ENCODE measurements at places on chromosomes 11 and 22.

- no peak for DNase-seq
These were observed 21.7 kb upstream of the PLAAT3 start for GRCh38 chr11:63635762-63636465.

GRCh38 chr11:113628912-113629311 lies 77.2 kb downstream of the TMPRSS5 start:
- DNase-seq = no peak

DNA sequence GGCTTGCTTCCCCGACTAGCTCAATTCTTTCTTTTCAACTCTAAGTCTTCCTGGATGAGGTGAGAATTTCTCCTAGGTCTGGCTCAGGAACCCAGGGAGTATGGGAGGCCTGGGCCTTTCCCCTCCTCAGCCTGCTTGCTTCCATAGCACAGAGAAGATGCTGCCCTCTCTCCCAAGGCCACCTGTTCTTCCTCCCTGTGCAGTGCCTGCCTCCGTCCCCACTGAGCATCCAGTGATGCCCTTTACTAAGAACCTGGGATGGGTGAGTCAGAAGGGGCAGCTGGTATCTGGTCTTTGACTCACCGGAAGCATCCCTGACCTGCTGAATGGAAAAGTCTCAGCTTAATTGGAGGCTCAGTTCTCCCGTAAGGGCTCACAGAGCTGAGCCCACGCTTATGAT lies 607.9 kb downstream of the BUD13 start:
- DNase-seq = no peak

DNA sequence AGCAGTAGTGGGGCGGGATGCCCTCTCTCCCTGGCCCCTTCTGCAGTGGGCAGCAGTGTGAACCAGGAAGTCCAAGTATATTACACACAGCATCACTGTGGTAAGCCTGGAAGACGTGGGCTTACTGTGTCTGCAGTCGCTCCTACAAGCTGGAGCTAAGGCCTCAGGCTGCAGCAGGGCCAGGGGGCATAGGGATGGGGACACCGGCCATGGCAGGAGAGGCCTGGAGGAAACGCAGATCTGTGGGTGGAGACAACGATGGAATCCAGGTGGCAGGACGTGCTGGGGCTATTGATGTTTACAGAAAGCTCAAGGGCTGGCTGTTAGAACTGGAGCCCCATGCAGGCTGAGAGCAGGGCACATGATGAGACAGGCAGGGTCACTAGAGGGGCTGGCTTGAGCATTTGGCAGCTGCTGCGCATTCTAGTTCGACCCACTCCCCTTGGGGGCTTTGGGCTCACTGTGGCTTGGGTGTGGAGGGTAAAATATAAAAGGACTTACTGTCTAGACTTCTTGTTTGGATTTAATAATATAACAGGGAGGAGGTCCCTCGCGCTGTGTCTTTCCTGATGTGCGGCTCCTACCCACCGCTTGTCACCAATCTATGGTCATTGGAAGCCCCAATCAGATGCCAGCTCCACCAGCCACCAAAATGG lies 539.5 kb downstream of the TBC1D22A start:
- DNase-seq = no peak

DNA sequence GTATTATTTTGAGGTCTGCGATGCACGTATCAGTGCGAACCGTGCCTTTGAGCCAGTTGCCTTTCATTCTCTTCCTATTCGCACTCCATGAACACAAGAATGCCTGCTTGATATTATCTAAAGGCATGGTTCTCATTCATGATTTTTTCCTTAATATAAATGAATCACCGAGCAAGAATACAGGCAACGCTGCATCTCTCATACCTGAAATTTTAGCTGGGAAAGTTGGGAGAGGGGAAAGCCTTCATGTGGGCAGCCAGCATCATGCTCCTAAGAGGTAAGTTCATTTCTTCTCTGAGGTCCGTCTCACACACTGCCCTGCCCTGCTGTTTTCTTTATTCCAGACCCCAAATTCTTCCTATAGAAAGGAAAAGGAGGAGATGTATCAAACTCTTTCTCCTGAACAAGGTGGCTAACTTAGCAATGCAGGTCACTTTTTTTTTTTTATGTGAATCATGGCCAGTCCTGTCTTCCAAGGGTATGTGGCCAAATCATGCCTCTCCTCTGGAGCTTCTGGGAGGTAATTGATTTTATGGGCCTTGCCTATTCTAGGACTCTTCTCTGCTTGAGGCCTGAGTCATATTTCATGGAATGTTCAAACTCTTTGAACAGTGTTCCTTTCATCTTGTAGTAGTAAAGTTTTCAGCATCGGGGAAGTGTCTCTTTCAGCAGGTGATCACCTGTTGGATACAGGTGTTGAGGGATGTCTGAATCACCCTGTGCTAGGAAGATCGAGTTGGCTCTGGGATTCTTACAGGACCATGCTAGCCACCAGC lies 3.2 kb downstream of the GLB1L2 start:
- no peak for DNase-seq

DNA sequence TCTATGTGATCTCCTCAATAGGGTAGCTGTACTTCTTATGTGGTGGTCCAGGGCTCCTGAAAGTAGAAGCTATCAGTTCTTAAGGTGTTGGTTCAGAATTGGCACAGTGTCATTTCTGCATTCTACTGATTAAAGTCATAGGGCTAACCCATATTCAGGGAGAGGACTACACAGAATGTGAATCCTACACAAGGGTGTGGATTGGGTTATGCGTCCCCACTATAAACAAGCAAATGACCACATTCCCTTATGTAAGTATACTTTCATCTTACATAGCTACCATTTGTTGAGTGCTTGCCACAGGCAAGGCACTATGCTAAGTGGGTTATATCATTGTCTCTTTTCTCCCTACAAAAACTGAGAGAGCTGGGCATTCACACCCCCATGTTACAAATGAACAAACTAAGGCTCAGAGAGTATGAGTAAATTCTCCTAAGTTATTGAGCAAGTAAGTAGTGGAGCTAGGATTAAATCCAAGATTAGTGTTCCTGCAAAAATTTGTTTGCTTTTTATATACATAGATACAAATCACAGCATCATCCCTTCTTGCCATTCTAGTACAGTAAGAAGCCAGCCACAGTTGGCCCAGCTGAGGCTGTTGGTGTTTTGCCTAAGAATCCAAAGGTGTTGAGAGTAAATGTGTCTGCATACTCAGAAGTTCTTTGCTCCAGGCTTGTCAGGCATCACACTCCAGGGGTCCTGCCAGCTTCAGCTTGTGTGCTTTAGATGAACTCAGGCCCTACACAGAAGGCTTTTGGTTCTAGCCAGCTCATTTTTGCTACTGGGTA lies 157.8 kb downstream of the KIF18A start:
- DNase-seq = no peak

GRCh38 chr11:90840071-90840470 lies 617.2 kb upstream of the CHORDC1 start:
- no peak for DNase-seq

DNA sequence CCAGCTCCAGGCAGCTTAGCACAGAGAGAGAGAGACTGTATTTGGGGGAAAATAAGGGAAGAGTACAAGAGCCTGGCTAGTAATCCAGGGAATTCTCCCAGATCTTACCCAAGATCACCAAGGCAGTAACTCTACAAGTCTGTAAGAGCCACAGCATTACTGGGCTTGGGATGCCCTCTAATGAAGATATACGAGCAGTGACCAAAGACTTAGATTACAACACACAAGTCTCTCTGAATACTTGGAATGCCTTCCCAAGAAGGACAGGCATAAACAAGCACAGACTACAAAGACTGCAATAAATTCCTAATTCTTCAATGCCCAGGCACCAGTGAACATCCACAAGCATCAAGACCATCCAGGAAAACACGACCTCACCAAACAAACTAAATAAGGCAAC lies 17.7 kb downstream of the DNAJC24 start:
- no peak for DNase-seq

- DNase-seq = no peak
These were observed 915 bp downstream of the FEZ1 start for GRCh38 chr11:125494974-125495725.

GRCh38 chr22:46583571-46583970 lies 36.6 kb upstream of the GRAMD4 start:
- DNase-seq = no peak

GRCh38 chr11:109859045-109859724 lies 234.0 kb upstream of the ZC3H12C start:
- peak; percentile 55 for DNase-seq

GRCh38 chr22:21074102-21074715 lies 28.5 kb downstream of the LRRC74B start:
- peak; percentile 29 for DNase-seq

DNA sequence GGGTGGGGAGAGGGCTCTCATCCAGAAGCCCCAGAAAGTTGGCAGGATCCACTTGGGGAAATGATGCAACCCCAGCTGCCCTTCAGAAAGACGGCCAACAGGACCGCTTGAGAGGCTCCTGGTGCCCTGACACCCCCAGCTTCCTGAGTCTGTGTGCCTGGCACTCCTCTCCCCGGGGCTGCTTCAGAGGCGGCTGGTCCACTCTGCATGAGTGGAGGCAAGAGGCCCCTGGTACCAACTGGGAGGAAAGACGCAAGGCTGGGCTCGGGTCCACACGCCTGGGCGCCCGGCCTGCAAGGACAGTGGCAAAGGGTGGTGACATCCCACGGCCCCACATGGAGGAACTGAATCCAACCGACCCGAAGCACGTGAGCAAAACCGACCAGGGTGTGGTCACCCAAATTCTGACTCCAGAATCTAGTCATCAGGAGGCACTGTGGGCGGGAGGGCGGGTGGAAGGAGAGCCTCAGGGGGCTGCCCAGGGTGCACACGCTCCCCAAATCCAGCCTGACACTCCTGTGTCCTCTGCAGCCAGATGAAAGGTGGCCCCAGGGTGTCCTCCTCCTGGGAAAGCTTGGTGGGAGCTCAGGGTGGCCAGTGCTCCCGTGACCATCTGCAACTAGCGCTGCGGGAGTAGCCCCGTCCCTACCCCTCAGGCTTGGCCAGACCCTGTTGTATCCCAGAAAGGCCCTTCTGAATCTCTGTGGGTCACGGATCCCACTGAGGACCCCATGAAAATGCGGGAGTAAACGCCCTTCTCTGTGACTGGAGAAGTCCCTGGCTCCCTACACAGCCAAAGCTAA lies 3.7 kb downstream of the RNH1 start:
- DNase-seq = no peak

DNA sequence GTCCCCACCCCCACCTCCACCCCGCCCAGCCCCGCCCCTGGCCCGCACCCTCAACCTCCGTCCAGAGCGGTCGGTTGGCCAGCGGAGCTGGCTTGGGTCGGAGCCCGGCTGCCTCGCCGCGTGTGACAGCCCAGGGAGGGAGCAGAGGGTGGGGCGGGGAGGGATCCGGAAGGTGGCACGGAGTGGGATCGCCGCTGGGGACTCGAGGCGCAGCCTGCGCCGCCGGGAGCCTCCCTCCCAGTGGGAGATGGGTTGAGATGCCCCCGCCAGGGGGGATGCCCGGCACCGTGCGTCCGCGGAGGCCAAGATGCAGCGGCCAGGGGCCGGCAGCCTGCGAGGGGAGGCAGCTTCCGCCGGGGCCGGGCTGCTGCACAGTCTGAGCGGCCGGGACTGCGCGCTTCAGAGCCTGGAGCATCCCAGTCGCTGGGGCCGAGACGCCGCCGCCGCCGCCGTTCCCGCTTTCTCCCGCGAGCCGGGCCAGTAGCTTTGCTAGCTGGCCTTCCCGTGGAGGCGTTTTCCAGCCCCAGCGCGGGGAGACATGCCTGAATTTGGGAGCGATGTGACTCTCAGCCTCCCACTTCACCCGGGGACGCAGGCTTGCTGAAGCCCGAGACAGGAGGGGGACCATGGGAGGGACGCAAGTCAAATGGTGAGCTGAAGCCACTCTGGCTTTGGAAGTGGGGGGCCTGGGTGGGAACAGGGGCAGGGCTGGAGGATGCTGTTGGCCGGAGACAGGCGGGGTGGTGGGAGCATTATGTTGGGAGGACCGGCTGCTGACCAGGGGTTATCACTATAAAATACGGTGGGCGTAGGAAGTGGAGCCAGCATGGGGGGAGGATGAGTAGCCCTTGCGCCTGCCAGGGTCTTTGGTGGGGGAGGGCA lies 40.2 kb downstream of the DIXDC1 start:
- no peak for DNase-seq

GRCh38 chr22:44898236-44898635 lies 111.6 kb downstream of the PHF21B start:
- DNase-seq = no peak

- DNase-seq = no peak
These were observed 21.3 kb upstream of the GRAMD4 start for GRCh38 chr22:46598737-46599424.

- DNase-seq = no peak
These were observed 110.3 kb downstream of the LRRC32 start for GRCh38 chr11:76560219-76560618.

DNA sequence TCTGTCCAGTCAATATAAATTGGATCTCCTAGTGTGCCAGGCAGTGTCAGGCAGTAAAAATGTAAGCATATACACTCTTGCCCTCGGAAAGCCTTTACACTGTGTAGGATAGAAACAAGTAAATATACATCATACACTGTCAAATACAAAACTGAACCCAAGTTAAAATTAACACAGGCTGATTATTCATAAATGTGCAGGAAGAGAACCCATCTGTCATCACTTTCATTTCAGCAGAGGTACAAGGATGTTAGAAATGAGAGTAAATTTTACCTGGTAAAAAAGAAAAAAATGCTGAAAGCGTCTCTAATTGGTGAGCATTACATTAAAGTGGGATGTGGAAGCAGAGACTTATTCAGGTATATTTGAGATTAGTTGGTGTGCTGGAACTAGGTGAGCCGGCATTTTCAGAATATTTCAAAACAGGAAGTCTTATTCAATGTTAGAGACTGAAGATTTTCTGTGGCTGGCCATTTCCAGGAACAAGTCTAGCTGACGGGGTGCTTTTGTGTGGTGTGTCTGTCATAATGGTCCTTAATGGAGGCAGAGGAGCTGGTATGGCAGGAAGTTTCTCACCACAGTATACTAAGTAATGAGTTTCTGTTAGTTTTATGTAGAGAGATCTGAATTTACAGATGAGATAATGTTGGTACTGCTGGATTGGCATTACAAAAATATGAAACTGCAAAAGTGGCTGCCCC lies 192.6 kb downstream of the CASP12 start:
- no peak for DNase-seq

DNA sequence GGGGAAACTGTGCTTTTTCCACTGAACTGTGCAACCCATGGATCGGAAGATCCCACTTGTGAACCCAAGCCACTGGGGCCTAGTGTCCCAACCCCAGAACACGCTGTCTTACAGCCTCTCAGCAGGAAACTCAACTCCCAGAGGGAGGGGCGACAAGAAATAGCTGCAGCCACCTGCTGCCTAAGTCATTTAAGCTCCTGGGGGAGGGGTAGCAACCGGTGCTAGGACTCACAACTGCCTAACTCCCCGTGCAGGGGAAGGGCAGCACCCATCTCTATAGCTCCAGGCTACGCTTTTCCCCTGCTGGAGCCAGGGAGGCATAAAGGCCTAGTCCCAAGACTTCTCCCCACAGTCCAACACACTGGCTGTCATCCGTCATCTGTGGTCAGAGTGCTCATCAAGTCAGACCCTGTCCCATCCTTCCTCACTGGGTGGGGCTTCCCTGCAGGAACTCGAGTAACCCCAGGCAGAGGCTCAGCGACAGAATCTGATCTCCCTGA lies 363.0 kb downstream of the LUZP2 start:
- no peak for DNase-seq

- DNase-seq = no peak
These were observed 37.8 kb downstream of the ARL14EP start for GRCh38 chr11:30360741-30361140.

- no peak for DNase-seq
These were observed 15.3 kb upstream of the ACCSL start for GRCh38 chr11:44032299-44033085.
